Prostate gland (tissue), 2 donors: ENCODE measurements at places on chromosomes 3 and 15. TPM values are rescaled to one million over a fixed set of nuclear protein-coding genes. Genes with fewer than 3 reads are reported as not detected.

DNA sequence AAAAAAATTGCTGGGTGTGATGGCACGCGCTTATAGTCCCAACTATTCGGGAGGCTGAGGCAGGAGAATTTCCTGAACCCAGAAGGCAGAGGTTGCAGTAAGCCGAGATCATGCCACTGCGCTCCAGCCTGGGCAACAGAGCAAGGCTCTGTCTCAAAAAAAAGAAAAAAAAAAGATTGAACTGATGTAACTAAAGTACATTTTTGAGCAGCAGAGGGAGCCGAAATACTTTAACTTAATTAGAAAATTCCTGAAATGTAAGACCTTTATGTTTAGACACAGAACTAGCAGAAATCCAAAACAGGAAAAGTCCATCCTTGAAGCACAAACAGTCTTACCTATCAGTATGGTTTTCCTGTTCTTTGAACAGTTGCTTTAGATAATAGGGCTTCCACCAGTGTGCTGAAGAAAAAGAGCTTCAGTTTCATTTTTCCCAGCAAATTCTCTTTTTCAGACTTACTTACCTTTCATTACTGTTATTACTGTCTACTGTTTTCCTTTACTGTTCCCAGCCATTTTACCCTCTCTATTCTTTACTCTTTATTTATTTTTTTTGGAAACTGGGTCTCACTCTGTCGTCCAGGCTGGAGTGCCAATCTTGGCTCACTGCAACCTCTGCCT, 33.4 kb upstream of the ZNF609 start:
- H3K36me3 ChIP-seq: no peaks in the 10 kb centered on the region
- H3K4me3 ChIP-seq: no peak overlapping the region
- no peaks in the 10 kb centered on the region for H3K4me1 ChIP-seq
- DNase-seq: no peak
- no peaks in the 10 kb centered on the region for H3K27me3 ChIP-seq

- no peaks in the 10 kb centered on the region for H3K36me3 ChIP-seq
- no peaks in the 10 kb centered on the region for H3K4me1 ChIP-seq
- no peak for DNase-seq
- H3K4me3 ChIP-seq: no peak overlapping the region
- peaks cover 2% of the 10 kb centered on the region for H3K27me3 ChIP-seq
These were observed 365.6 kb downstream of the SV2B start for GRCh38 chr15:91465696-91466095.

AGTR1 gene
- 13.0 TPM for total RNA-seq

CKMT1B gene
- total RNA-seq: 3.5 TPM

DNA sequence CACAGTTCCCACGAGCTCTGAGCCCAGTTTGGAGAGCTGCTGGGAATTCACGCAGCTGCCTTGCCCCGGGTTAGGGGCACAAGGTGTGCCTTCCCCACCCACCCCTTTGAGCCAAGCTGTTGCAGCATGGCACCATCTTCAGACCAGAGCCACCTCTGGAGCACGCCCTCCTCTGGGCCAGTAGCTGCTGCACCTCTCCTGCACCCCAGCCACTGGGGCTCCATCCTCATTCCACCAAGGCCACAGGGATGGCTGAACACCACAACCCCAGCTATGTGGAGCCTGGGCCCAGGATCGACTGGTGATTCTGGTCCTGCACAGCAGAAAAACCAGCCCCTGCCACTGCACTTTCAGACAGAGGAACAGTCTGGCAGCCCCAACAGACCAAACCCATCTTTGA, 25.7 kb downstream of the TUBGCP5 start:
- H3K4me3 ChIP-seq: no peak overlapping the region
- peaks cover 4% of the 10 kb centered on the region for H3K36me3 ChIP-seq

- H3K27me3 ChIP-seq: no peaks in the 10 kb centered on the region
- no peak overlapping the region for H3K27ac ChIP-seq
- DNase-seq: no peak
- H3K4me1 ChIP-seq: peaks cover 11% of the 10 kb centered on the region
These were observed 209.5 kb downstream of the MAGI1 start for GRCh38 chr3:65829228-65829627.

DNA sequence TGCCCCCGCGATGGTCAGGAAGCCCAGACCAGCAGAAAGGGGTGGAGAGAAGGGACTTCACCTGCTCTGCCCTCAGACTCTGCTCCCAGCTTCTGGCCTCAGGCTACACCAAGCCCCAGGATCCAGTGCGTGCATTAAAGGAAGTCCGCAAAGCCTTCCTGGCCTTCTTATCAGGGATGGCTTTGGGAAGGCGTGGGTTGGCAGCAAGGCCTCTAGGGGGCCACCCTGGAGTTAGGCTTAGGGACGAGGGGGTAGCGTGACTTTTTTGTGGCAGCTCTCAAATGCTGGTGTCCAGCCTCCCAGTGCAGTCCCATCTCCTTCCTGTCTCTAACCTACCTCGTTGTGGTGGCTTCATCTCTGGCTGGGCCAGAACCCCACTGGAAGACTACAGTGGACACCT, 18.9 kb upstream of the RPL29 start:
- H3K4me1 ChIP-seq: no peaks in the 10 kb centered on the region
- no peak for DNase-seq

DNA sequence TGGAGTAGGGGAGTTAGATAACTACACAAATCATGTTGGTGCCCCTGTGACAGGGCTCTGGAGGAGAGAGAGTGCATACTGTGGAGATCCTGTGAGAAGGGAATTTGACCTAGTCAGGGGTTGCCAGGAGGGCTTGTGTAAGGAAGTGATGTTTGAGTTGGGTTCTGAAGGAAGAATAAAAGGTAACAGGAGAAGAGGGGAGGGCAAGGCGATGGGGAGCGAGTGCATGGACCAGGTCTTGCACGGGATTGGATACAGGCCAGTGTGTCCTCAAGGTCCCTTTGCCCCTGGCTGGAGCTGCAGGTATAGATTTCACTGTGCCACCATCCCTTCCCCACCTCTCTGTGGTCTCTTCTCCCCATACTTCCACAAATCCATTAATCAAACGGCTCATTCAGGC, 83.9 kb downstream of the RGMA start:
- no peaks in the 10 kb centered on the region for H3K4me1 ChIP-seq
- no peak overlapping the region for H3K4me3 ChIP-seq
- H3K36me3 ChIP-seq: peaks cover 5% of the 10 kb centered on the region

- DNase-seq: peak; percentile 49
- H3K4me1 ChIP-seq: no peaks in the 10 kb centered on the region
- H3K4me3 ChIP-seq: no peak overlapping the region
- H3K36me3 ChIP-seq: no peaks in the 10 kb centered on the region
- no peaks in the 10 kb centered on the region for H3K27me3 ChIP-seq
These were observed 10.8 kb upstream of the CA12 start for GRCh38 chr15:63392361-63393009.

EAF2 gene
- 35.6 TPM for total RNA-seq

DNA sequence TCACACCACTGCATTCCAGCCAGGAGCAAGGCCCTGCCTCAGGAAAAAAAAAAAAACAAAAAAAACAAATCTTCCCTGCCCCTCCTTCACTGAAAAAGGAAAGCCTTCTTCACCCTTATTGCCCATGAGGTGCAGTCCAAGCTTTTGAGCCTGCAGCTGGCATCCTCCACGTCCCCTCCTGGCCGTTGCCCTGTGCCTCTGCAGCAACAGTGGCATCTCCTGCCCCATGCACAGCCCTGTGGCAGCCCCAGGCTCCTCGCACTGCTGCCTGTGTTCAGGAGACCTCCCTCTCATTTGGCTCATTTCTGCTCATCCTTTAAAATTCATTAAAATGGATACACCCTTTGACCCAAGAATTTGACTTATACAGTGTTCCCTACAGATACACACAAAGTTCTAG, 72.7 kb upstream of the PLXNA1 start:
- H3K27ac ChIP-seq: no peak overlapping the region
- H3K4me3 ChIP-seq: no peak overlapping the region
- H3K4me1 ChIP-seq: no peaks in the 10 kb centered on the region
- H3K36me3 ChIP-seq: no peaks in the 10 kb centered on the region

DNA sequence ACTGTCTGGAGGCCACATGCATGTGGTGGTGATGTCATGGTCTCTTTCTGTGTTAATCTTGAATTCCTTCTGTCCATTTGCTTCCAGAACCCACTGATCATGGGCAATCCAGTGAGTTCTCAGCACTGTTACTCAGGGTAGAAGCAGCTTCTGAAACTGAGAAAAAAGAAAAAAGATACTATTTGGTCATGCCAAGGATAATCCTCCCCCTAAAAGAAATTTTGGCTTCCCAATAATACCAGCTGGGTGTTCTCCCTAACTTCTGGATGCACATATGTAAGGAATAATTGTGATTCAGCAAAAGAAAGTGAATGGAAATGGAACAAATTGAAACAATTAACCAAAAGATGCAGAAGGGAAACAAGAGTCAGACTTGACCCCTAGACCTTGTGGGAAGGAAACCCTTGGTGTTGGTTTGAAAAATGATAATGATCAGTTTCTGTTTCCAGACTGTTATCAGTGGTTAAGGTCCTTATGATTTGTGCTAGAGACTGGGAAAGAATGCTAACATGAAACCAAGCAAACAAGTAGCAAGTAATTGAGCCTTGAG, 92.3 kb downstream of the RBMS3 start:
- no peaks in the 10 kb centered on the region for H3K27me3 ChIP-seq
- no peaks in the 10 kb centered on the region for H3K4me1 ChIP-seq
- H3K27ac ChIP-seq: no peak overlapping the region
- H3K4me3 ChIP-seq: no peak overlapping the region

CCDC54 gene
- 5.4 TPM for total RNA-seq

DNA sequence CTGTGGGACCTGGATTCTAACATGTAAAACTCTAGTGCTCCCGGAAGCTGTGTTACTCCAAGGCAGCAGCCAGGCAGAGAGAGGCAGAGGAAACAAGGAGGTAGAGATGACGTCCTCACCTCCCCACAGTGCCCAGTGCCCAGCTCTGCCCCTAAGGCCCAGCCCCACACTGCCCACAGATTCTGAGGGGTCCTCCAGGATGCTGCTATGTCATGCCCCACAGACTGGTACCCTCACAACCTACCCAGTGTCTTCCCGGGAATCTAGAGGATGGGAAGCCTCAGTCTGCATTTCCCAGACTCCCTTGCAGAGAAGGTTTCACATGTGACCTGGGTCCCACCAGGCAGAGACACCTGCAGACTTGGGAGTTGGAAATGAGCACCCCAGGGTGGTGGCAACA, 75.9 kb upstream of the PCSK6 start:
- H3K4me3 ChIP-seq: no peak overlapping the region
- no peaks in the 10 kb centered on the region for H3K36me3 ChIP-seq
- no peaks in the 10 kb centered on the region for H3K4me1 ChIP-seq
- no peaks in the 10 kb centered on the region for H3K27me3 ChIP-seq
- H3K27ac ChIP-seq: no peak overlapping the region

GPR27 gene
- 29.1 TPM for total RNA-seq

- no peak for DNase-seq
- H3K4me1 ChIP-seq: no peaks in the 10 kb centered on the region
- no peak overlapping the region for H3K4me3 ChIP-seq
- H3K27me3 ChIP-seq: peaks cover 11% of the 10 kb centered on the region
- no peaks in the 10 kb centered on the region for H3K36me3 ChIP-seq
These were observed 139.3 kb upstream of the PRR20G start for GRCh38 chr3:127427156-127427555.

DUOXA1 gene
- 38.8 TPM for total RNA-seq

TM4SF1 gene
- total RNA-seq: 92.0 TPM

DNA sequence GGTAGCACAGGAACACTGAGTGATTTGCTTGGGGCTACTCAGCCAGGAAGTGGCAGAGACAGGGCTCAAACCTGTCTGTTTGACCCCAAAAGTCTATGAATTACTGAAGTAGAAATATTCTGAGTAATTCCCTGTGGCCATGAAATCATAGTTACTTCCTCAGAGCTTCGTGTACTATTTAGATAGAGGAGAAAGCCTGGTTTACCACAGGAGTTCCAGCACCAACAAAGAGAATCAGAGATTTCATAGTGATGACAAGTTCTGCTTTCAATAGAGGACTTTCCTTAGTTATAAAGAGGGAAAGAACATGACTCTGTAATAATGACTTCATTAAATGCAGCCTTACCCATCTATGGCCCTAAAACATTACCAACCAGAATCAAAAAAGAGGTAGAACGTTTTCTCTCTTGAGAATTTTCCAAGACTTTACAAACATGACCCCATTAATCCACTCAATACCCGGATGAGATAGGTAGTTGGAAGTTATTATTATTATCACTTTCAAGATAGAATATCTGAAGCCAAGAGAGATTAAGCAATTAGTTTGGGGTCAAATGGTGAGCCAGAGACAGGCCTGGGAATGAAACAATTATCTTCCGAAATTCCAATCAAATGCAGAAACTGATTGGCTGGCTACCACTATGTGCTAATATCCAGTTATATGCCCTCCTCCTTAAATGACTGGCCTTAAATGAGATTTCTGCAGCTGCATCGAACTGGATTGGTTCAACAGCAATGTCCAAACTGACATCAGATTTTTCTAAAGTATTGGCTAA, 13.6 kb upstream of the WNT5A start:
- H3K36me3 ChIP-seq: no peaks in the 10 kb centered on the region
- no peak overlapping the region for H3K27ac ChIP-seq
- no peaks in the 10 kb centered on the region for H3K27me3 ChIP-seq
- DNase-seq: no peak
- no peaks in the 10 kb centered on the region for H3K4me1 ChIP-seq

DNA sequence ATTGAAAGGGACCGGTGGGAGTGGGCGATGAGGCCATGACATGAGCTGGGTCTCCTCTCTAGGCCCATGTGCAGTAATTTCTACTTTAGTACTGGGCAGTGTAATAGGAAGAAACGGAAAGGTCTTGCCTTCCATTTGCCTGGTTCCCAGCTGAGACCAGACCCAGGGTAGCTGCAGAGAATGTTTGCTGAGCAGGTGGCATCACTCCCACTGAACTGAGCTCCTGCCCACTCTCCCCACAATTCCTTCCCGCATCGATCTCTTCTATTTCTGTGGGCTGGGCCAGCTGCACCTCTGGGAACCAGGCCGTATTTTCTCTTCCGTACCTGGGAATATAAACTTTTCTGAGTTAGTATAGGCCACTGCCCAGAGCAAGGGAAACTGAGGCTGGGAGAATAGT, 15.8 kb downstream of the ESYT3 start:
- no peaks in the 10 kb centered on the region for H3K36me3 ChIP-seq
- H3K27ac ChIP-seq: no peak overlapping the region
- H3K27me3 ChIP-seq: no peaks in the 10 kb centered on the region
- DNase-seq: no peak
- H3K4me3 ChIP-seq: no peak overlapping the region
- H3K4me1 ChIP-seq: no peaks in the 10 kb centered on the region

CHRM5 gene
- total RNA-seq: not detected

RGMA gene
- total RNA-seq: 10.3 TPM

DNA sequence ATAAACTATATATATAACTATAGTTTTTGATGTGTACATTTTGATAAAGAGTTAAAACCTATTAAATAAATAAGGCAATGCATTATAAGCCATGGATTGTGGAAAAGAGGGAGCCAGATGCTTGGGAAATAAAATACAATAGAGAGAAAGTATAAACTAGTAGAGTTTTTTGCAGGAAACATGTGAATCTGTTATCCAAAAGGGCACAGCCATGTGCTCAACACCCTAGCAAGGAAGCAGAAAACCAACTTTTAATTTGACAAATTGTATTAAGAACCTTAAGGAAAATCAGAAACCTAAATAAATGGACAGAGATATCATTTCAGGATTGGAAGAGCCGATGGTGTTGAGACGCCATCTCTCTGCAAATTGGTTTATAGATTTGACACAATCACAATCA, 63.5 kb downstream of the ITGB5 start:
- no peak overlapping the region for H3K4me3 ChIP-seq
- no peak for DNase-seq
- no peaks in the 10 kb centered on the region for H3K27me3 ChIP-seq
